ENCODE measurements at places on chromosomes 11 and 22. TPM values are rescaled to one million over a fixed set of nuclear protein-coding genes. Genes with fewer than 3 reads are reported as not detected.

- no peak for DNase-seq
These were observed 24.2 kb upstream of the KCNJ11 start for GRCh38 chr11:17412488-17413180.

DNA sequence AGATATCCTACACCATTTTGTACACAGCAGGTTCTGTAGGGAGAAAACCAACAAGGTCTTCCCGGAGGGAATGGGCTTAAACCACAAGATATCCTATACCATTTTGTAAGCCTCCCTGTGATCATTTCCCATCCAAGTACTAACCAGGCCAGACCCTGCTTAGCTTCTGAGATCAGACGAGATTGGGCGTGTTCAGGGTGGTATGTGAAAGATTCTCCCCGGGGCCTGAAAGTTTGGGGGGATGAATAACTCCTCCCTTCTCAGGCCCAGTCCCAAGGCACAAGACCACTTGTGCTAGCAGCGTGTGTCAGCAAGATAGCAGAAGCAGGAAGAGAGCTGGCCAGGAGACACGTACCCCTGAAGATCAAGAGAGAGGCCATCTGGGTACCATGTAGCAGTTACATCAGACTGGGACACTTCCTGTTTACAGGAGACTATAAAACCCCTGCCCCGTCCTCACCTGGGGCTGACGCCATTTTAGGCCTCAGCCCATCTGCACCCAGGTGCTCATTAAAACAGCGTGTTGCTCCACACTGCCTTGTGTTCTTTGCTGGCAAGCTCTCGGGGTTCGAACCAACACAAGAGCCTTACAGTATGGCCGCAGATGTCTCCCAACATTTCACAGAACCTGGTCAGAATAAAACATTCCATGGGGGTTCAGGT, 17.3 kb downstream of the MIF start:
- DNase-seq: no peak

DNA sequence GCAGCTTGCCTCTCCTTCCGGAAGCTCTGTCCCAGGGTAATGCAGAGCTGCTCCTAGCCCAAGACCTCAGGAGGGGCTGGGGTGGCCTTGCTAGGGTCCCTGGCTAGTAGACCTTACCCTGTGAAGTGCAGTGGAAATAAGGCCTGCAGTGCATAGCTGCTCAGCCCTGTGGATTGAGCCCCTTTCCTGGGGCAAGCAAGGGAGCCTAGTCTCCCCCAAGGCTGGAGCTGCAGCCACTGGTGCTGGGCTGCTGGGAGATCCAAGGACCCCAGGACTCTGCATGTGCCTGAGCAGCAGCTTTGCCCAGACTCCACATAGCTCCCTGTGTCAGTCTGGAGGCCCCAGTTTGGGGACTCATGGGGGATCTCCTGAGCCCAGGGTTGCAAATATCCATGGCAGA, 57.9 kb downstream of the FANCF start:
- no peak for DNase-seq

- DNase-seq: no peak
These were observed 16.2 kb downstream of the SLC37A2 start for GRCh38 chr11:125079151-125079877.

DNA sequence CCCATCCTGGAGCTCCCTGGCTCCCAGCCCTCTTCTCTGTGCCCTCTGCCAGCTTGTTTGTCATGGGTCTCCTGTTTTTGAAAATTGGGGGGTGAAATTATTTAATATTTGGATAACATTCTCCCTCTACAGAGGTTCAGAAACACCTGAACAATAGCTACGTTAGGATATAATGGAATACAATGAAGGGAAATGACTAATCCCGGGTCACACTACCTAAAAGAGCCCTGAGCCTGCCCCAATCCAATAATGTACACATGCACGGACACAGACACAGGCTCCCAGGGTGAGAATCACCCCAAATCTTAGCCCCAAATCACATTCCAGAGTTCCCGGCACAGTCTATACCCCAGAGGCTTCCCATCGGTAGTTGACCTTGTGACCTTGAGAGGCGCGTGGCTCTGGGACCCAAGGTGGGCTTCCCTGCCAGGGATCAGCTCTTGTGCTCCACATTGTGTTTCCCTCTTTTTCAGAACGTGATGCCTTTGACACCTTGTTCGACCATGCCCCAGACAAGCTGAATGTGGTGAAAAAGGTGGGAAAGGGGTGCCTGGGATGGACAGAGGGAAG, 135.5 kb downstream of the PARVA start:
- DNase-seq: no peak

DNA sequence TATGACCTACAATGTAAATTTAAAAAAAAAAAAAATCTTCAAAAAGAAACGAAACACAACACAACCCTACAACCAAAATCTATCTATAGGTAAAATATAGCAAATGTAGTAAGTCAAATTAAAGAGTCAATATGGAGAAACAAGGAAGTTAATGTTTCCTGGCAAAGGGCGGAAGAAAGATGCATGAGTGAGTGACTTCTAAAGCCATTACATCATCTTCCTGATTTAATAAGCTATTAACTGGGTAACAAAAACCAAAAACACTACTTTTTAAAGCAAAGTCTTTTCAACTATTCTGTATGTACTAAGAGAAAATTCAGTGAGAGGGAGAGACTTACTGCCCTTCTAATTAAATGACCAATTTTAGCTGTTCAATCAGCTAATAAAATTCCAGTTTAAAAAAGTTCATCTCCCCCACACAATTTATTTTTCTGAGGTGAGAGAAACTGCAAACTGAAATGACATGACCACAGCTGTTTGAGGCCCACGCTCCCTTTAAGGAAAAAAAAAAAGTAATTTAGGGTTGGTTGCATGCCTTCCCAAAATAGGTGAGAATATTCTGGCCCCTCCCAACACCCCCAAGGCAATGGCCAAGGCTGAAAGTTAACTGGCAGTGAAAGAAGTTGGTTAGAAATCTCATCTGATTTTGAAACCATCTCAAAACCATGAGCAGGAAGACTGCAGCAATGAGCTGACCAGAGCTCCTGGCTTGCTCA, 5.9 kb downstream of the SF1 start:
- no peak for DNase-seq

GRCh38 chr11:34417202-34417601, 21.5 kb upstream of the CAT start:
- DNase-seq: no peak

PPM1F gene
- total RNA-seq: 67.3 TPM

- DNase-seq: no peak
These were observed 41.6 kb downstream of the BUD13 start for GRCh38 chr11:116731097-116731761.

DNA sequence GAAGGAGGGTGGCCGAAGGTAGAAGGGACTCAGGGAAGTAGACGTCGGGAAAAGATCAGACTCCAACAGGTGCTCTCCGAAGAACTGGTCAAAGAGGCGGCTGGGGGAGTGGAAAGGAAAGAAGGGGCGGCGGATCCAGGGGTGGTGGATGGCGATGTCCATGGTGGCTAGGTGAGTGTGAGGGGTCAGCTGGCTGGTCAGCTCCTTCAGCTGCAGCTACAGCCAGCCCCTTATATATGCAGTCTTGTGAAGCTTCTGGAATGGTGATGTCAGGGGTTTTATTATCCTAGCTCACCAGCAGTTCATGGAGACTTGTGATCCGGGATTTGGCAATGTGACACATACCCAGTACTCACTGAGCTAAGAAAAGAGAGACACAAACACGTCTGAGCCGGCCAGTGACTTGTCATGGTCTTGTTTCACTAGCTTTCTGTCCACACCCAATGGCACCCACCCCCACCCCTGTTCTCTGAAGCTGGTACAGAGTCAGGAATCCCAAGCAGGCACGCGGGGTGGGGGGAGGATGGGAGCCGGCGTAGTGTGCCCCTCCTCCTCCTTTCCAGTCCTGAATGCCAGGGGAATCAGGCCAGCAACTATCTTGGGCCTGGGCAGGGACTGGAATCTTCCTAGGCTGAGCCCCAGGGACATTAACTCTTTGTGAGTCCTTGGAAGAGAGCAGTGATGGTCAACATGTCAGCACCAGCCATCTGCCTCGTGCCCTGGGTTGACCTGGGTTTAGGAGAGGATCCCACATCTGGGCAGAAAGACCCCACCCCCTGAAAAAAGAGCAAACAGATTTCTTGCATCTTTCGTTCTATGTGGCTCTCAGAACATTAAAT, at the start of gene CRYAB:
TSS of gene CRYAB (minus strand) at position 208 of the 839 bp plus-strand sequence. CDS start at position 162, 46 bp downstream.
- no peak for DNase-seq

DNA sequence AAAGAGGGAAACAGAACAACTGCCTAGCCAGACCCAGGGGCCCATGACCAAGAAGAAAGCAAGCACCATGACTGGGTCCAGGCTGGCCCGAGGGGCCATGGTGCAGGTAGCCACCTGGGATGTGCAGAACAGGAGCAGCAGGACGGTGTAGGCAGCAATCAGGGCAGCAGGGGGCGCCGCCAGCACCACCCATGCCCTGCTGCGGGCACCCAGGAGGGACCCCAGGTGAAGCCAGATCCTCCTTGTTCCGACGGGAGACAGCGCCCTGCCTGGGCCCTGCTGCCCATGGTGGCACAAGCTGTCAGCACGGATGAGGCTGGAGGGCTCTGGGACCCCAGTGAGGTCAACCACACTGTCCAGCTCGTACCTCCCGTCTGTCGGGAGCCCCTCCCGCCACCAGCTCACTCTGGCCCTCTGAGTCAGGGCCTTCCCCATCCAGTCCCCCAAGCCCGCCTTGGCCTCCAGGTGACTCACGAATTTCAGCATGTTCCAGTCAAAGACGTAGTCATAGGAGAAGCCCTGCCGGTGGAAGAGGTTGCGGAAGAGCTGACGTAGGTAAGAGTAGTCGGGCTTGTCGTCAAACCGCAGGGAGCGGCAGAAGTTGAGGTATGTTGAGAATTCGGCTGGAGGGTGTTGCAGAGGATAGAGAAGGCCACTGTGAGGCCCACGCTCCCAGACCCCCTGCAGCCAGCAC, 18.8 kb downstream of the CSNK1E start:
- no peak for DNase-seq

FAM181B gene
- 0.32 TPM for total RNA-seq

DNA sequence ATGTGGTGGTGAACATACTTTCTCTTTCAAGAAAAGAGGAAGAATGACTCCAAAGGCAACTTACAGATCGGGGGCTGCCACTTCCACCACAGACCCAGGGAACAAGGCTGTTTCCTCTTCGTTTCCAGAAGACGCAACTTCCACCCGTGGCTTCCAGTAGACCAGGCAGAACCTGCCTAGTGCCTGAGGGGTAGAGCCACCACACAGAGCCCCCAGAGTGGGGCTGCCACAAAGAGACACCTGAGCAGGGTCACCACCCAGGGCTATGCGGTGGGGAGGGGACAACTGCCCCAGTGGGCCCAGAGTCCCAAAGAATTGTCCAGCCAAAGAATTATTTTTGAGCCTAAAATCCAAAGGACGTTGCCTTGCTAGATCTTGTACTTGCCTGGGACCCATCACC, 16.7 kb upstream of the PHF21B start:
- no peak for DNase-seq

- DNase-seq: peak; percentile 54
These were observed at the start of gene NRIP3 for GRCh38 chr11:9003573-9004182. Gene NRIP3, minus strand, starts transcription at chr11:9004001. Its CDS starts 66 bp downstream, at chr11:9003935.

GRCh38 chr11:117547195-117547850, 219.7 kb downstream of the CEP164 start:
- no peak for DNase-seq

HORMAD2 gene
- not detected for total RNA-seq

DNA sequence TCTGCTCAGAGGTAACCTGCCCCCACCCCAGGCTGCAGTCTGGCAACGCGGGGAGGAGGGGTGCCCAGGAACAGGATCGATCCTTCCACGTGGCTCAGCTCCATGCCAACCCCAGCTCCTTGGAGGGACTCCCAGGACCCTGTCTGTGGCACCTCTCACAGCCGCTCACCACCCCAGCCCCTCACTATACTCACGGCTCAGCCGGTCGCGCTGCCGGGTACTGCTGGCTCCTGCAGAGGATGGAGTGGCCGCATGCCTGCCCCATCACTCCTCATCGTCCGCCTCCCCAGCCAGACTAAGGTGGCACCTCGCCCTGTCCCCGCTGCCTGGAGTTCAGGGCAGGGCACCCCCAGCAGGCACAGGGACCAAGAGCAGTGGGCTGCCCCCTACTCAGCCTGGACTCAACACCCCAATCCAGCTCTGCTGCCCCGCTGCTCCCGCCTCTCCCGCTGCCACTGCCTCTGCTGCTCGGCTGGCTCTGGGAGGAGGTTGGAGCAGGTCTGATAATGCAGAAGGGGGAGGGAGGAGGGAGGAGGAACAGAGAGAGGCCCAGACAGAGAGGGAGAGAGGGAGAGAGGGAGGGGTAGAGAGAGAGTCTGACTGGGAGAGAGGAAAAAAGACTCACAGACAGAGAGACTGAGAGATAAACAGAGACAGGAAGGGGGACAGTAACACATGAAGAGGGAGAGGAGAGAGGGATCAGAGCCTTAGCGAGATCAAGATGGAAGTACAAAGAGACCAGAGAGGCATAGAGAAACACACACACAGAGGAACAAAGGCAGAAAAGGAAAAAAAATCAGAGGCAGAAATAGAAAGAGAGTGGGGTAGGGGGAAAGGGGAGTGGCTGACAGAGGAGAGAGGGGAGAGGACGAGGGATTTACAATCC, at the start of gene PDE2A:
TSS of gene PDE2A (minus strand) at position 480 of the 886 bp plus-strand sequence. CDS start at position 265, 215 bp downstream.
- no peak for DNase-seq

GGTLC3 gene
- not detected for total RNA-seq

C22orf39 gene
- 52.7 TPM for total RNA-seq

HOATZ gene
- total RNA-seq: not detected

DNA sequence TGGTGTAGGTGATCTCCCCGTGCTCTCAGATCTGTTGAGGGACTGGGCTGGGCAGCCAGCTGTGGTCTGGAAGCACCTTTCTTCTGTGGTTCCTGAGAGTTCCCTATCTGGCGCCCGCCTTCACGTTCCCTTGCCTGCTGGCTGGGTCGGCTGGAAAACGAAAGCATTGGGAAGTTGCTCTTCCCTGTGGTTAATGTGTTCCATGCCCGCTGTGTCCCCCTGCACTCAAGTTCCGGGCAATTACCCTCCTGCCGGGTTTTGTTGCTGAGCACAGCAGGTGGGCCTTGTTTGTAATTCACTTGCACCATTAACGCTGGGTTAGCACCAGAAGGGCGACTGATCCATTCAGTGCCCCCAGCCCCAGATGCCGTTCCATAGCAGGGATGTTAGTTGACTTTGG, 134.1 kb downstream of the GRIK4 start:
- DNase-seq: no peak

DNA sequence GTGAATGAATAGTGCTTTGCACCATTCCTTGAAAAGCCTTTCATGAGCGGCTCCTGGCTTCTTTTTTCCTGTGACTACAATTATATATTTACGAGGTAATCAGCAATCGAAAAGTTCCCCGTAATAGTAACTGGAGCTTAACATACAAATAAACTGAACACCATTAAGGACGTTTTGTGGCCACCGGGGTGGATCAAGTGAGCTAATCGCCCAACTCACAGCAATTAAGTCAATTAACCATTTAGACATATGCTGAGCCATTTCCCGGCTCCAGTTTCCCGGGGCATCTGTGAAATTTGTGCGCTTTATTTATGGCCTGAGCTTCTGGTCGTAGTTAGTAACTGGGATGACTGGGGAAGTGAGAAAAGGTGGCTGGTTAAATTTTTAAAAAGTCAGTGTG, 465.2 kb downstream of the MIAT start:
- no peak for DNase-seq

TRMT2A gene
- total RNA-seq: 58.5 TPM

DNA sequence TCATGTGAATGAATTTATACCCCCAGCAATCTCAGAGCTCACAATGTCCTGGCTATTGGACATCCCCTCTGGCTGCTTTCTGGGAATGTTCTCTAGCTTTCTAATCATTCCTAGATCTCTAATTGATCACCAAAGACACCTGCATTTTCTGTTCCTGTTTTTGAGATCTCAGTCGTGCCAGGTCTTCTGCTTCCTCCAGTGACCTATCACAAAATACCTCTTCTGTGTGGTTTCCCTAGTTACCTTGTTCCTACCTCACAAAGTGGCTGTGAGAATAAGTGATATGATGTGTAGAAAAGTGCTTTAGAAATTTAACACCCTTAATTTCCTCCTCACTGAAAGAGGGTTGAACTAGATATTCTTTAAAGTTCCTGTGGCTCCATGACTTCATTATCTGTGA, 92.2 kb downstream of the LUZP2 start:
- no peak for DNase-seq

Data from omental fat pad (tissue), 4 donors.